Activated naive CD8-positive, alpha-beta T cell treated with anti-CD3 and anti-CD28 coated beads, Interleukin-2, amount 10 ng/mL, durations not matched to agents 7 days and 5 days (primary cell): ENCODE measurements at places on chromosomes 16 and 17. TPM values are rescaled to one million over a fixed set of nuclear protein-coding genes. Genes with fewer than 3 reads are reported as not detected.

DNA sequence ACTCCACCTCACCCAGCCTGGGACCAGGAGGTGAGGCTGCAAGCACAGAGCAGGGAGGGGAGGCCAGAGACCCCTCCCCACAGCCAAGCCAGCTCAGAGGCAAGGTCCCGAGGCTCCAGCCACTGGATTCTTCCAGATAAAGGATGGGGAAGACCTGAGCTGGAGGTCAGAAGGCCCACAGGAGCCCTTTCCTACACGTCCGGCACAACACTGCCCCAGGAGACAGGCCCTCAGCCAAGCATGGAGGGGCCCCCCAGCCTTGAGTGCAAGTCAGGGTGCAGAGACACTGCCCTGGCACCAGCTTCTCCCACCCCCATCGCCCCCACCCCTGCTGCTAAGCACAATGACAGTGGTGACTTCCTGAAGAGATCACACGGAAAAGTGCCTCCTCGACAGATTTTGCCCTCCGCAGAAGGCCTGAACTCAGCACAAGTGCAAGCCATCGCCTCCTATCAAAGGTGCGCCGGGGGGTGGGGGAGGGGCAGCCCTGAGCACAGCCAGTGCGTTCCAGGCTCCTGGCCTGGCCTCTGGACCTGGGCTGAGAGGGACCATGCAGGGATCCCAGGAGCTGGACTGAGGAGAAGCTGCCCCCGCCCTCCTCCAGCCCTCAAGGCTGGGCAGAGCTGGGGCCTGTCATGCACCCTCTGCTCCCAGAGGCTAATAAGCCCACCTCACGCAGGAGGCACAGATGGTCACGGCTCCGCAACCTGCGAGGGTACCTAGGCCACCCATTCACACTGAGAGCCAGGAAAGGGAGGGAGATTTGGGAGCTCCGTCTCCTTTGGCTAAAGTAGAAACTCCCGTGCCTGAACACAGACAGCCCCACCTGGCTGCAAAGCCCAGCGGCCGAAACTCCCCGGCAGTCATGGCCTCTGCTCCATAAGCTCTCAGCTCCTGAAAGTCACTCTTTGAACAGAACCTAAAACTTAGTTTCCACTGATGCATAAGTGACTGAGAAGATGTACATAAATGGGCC is 2.7 kb downstream of the MAFG start:
- DNase-seq: no peak

- DNase-seq: no peak
Measured at GRCh38 chr17:42055027-42055426, 4.6 kb upstream of the C17orf113 start.

Gene SULT1A1
- total RNA-seq: 17.5 TPM

Gene SPNS2
- 6.9 TPM for total RNA-seq

Gene PLCG2
- 15.2 TPM for total RNA-seq

GRCh38 chr17:77145612-77146245 is 5.0 kb downstream of the SEC14L1 start:
- no peak for DNase-seq

DNA sequence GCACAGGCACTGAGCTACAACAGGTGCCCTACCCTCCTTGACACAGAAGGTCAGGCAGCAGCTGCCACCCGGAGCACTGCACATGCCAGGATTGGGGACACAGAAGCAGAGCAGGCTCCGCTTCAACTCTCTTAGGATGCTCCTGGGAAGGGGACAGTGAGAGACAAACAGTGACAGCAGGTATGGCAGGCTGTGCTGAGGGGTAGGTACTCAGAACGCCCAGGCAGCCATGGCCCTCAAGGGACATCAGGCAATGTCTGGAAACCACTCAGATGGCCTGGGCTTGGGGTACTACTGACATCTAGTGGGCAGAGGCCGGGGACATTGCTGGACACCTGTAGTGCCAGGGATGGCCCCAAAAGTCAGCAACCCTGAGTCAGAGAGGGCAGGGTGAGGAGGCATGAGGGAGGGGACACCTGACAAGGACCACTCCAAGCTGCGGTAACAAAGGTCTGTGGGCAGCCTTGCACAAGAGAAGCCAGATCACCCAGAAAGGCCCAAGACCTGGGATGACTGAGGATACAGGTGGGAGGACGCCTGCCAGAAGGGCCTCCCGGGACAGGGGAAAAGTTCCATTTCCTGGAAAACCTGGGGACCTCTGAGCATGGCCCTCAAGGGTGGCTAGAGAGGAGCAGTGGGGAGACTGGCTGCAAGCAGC is 21.2 kb downstream of the PEMT start:
- DNase-seq: no peak
